Ureter (tissue), 1 donor: ENCODE measurements at places on chromosomes 3 and 15. TPM values are rescaled to one million over a fixed set of nuclear protein-coding genes. Genes with fewer than 3 reads are reported as not detected.

GRCh38 chr3:72295276-72295961, 510.5 kb upstream of the PROK2 start:
- DNase-seq, result no peak

DNA sequence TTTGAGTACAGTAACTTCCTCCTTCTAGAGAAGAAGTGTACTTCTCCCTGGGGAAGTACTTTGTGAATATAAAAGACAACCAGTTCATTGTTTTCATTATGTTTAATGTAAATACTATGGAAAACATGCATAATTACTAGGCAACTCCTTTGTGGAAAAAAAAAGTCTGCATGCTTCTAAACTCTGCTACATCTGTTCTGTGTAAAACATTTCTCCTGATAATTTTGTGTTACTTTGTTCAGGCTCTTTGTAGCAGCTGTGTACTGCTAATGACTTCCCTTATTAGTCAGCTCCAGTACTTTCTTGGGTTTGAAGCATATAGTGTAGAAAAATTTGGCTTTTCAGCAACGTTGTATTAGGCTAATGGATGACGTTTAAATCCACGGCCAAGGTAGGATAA, 111.6 kb downstream of the FEZF2 start:
- DNase-seq, result no peak

FANCI gene
- 8.2 TPM for total RNA-seq

DNA sequence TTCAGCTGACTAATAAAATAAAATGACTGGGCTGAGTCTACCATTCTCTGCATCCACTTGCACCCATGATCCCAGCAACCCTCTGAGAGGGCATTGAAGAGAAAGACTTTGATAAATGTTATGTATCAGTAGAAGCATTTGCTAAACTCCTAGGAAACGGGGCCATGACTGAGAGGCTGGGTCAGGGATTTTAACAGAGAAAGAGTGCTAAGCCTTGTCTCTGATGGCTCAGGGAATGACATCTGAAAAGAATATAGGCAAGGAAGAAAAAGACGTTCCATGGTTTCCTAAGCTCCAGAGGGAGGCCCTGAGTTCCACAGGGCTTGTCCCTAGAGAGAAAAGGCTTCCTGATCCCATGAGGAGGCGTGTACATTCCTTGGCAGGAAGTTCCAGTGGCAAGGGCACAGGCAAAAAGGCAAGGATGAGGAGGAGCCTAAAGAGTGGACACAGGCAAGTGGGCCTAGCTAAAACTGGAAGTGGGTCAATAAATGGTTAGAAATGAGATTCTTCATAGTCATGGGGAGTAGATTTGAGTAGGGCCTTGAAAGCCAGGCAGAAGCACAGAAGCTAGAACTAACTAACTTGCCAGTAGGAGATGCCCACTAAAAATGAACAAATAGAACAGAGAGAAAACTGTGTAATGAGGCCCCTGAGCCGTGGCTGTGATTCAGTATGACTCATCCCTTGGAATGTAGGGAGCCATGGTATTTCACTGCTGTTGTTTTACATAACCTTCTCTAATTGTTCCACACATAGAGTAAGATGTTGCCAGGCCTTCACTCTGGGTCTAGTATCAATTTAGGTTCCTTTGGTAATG, 44.9 kb upstream of the MANF start:
- DNase-seq, result no peak

GRCh38 chr3:191235331-191236314, 36.6 kb downstream of the OSTN start:
- no peak for DNase-seq

GRCh38 chr3:141561426-141562034, 74.7 kb downstream of the RASA2 start:
- no peak for DNase-seq

GRCh38 chr15:67166280-67167009, 88.0 kb downstream of the AAGAB start:
- no peak for DNase-seq

- DNase-seq, result no peak
Observed at GRCh38 chr15:28984421-28985315, 98.9 kb downstream of the APBA2 start.

HDC gene
- 5.6 TPM for total RNA-seq

GRCh38 chr15:72604794-72605193, 49.7 kb upstream of the GOLGA6B start:
- DNase-seq, result no peak

GRCh38 chr3:109071350-109072142, 46.4 kb downstream of the MORC1 start:
- no peak for DNase-seq

DNA sequence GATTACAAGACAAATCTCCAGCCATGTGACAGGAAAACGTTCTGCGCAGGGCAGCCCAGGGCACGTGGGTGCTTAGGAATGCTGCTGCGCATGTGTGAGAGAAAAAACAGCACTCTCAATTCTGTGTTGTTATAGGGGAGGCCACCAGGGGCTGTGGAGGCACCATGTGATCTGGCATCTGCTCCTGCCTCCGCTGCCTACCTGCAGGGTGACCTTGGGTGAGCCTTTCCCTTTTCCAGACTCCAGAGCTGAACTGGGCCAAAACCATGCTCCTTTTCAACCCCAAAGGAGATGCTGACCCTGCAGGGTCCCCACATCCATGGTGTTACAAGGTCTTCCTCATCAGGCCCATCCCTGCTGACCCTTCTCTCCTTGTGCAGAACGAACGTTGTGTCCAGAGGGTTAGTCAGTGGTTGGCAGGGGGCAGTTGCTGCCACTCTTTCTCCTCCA, 81.5 kb upstream of the RASGRF1 start:
- no peak for DNase-seq

DNA sequence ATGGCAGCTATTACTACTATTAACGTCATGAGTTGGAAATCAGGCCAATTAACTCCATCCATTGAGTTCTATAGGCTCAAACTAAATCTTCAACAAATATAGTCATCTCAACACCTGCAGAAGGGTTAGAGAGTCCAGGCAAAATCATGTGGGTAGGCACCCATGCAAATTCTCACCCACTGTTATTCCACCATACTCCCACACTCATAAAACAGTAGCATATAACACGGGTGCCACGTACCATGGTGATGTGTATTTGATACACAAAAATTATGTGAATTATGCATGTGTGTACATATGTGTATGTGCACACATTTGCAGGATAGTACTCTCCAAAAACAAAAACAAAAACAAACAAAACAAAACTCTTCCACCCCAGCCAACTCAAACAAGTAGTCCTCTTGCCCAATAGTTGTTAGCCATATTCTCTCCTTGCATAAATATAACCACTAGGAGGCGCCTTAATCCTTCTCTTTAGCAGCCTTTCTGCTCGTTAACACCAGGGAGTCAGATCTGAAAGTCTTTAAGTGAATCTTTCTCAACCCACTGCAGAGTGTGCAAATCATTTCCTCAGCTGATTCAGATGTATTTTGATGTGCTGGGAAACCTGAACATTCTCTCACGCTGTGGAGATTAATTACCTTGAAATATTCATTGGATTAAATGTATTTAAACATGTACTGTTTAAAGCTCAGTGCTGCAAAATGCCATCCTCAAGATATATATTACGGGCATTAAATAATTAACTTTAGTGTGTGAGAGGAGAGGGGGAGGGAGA, 38.0 kb upstream of the COPB2 start:
- DNase-seq, result no peak

- no peak for DNase-seq
Observed at GRCh38 chr15:39290711-39291435, 290.0 kb upstream of the THBS1 start.

SLC22A14 gene
- total RNA-seq, result not detected

SI gene
- total RNA-seq, result not detected

DNA sequence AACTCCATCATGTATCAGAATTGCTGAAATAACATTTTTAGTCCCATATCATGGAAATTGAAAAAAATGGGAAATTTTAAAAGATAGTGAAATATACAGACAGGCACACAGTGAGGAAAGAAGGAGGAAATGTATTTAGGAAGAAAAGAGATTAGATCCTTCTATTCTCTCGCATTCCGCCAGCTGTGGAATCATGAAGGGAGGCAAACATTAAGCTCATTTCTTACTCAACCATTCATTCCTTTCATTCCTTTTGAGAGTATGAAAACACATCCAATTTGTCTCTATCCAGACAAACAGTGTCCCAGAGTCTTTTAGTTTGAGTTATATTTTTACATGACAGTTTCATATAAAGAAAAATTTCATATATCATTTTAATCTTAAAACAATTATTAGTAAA, 52.5 kb upstream of the KCNMB2 start:
- DNase-seq, result no peak

DNA sequence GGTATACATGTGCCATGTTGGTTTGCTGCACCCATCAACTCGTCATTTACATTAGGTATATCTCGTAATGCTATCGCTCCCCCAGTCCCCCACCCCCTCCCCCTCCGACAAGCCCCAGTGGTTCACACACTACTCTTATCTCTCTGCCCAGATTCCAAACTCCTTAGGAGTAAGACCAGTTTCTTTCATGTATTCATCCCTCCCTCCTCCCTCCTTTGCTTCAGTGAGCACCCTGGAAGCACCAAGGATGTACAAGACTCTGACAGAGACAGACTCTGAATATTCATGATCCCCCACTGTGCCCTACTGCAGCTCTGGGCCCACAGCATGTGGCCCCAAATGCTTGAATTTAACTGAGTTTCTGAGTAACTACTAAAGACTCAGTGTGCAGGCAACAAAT, 113.8 kb upstream of the RAD18 start:
- DNase-seq, result no peak

- DNase-seq, result no peak
Observed at GRCh38 chr3:3177861-3178497, 1.5 kb downstream of the CRBN start.

- DNase-seq, result no peak
Observed at GRCh38 chr15:76258460-76258859, 52.8 kb downstream of the ETFA start.

XYLB gene
- 19.3 TPM for total RNA-seq

LRRIQ4 gene
- total RNA-seq, result not detected
